ENCODE measurements at places on chromosomes 7 and 10.

- DNase-seq = no peak
Observed at GRCh38 chr7:99493823-99494222, 6.3 kb downstream of the ZNF394 start.

- no peak for DNase-seq
Observed at GRCh38 chr10:128867210-128867609, 599.8 kb upstream of the MGMT start.

DNA sequence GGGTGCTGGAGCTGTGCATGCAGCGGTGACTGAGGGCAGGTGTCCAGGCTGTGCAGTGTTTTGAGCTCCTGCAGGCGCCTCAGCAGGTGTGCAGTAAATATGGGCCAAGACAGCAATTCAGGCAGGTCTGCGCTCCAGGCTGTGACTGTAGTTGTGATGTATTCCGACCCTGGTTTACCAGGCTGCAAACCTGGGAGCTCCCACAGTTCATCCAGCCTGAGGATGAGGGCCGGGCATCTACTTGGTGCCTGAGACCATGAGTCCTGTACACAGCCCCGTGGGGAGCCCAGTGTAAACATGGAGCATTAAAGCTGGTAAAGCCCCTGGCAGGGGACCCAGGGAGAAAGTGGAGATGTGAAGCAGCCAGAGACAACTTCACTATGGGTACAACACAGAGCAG, 82.8 kb downstream of the VOPP1 start:
- DNase-seq = no peak

DNA sequence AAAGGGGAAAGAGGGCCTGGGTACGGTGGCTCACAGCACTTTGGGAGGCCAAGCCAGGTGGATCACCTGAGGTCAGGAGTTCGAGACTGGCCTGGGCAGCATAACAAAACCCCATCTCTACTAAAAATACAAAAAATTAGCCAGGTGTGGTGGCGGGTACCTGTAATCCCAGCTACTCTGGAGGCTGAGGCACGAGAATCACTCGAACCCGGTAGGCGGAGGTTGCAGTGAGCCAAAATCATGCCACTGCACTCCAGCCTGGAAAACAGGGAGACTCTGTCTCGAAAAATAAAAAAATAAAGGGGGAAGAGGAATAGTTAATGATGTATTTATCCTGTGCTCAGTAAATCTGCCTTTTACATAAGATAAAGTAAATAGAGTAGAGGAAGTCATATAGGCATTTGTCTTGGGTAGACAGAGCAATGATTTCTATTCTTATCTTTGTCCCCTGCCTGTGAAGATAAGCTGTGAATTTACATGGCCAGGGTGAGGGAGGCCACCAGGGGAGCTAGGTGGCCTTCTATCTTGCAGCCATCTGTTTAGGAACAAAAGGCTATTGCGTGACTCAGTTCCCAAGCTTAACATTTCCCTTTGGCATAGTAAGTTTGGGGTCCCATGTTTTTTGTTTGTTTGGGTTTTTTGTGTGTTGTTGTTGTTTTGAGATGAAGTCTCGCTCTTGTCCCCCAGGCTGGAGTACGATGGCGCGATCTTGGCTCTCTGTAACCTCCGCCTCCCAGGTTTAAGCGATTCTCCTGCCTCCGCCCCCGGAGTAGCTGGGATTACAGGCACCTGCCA, 73.2 kb upstream of the GTF2I start:
- DNase-seq = no peak

- no peak for DNase-seq
Observed at GRCh38 chr10:118251791-118252190, 90.3 kb downstream of the FAM204A start.

DNA sequence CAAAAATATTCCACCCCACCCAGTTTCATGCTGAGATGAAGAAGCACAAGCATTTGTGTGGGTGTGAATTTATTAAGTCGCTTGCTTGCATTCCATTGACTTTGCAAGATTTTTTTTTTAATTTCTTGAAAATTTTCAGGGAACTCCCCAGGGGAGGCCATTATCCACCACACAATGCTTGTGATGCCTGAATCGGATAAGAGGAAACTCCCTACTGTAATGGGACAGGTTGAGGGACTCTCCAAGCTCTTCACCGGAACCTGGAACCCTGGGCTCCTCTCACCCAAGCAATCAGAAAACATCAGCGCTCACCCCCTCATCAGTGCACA, 153.6 kb upstream of the ZMIZ1 start:
- no peak for DNase-seq

DNA sequence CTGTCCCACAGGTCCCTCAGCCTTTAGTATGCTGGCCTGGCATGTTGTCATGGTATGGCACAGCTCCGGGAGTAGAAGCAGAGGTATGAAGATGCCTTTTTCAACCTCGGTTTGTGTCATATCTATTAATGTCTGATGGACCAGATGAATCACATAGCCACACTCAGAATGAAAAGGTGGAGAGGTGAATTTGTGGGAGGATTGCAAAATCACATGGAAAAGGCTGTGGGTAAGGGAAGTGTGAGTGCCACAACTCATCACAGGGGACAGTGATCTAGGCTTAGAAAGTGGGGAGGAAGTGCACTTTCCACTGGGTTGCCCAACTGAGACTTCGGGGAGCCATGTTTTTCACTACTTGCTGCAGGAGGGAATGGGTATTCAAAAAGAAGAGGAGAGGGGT, 190.7 kb downstream of the WDR11 start:
- no peak for DNase-seq

GRCh38 chr10:102679596-102679995, 34.6 kb downstream of the ARL3 start:
- DNase-seq = no peak

- DNase-seq = no peak
Observed at GRCh38 chr7:127654404-127655394, 2.7 kb downstream of the SND1 start.

GRCh38 chr10:68665841-68666240, 55.2 kb upstream of the CCAR1 start:
- DNase-seq = no peak

DNA sequence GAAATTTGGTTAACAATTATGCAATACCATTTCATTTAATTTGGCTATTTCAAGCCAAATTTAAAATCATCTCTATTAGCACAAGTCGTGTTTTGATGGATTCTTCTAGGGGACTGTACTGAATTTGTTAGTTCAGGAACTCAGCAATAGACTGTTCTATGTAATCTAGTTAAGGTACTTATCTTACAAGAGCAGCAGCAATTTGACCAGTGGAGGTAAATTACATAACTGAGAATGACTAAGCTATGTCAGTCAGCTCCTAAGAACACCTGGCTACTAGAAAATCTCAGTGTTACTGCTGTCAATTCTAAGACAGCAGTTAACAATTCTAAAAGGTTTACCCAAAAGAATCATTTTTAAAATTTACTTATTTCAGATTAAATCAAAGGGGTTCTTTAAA, 513.9 kb upstream of the ZWINT start:
- DNase-seq = no peak

DNA sequence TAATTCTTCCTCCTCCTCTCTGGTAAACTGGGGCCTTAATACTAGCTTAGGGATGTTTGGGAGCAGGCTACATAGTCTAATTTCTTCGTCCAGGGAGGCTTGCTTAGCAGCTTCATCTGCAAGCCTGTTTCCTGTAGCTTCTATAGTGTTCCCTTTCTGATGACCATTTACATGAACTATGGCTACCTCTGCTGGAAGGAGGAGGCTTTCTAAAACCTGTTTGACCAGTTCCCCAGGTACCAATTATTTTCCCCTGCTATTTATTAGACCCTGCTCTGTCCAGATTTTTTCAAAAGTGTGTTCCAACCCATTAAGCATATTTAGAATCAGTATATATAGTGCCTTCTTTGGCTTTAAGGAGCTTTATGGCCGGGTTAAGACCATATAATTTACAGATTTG, 38.8 kb upstream of the DNAH11 start:
- no peak for DNase-seq

GRCh38 chr7:90931986-90932916, 332.0 kb upstream of the FZD1 start:
- DNase-seq = no peak

DNA sequence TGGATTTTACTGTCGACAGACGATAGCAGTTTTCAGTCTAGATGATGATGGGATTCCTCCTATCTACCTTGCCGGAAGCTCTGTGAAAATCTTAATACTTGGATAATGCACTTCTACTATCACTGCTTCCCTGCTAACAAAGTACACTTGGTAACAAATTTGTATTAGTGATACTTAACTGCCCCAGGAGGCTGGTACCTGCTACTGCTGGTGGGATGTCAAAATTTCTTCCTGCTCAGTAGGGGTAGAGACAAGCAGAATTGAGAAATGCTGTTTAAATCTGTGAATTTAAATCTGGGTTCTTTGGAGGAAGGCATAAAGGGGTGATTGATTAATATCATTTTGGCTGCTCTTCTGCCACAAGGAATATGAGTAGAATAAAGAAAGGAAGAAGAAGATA, 99.8 kb upstream of the STRIP2 start:
- DNase-seq = no peak

DNA sequence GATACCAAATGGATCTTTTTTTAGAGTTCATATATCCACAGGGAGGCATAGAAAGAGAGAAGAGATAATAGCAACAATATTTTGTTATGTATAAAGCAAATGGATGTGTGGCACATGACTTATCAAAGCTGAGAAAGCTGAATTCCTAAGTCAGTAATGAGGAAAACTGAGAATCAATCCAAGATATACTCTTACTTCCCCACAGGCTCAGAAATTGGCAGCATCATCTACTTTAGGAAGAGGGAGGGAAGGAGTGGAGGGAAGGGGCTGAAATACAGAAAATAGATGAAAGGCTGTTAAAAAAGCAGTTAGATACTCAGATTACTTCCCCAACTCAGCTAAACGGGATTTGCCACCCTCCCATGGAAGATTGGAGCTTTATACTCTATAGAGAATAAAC, 63.5 kb downstream of the SRI start:
- no peak for DNase-seq

DNA sequence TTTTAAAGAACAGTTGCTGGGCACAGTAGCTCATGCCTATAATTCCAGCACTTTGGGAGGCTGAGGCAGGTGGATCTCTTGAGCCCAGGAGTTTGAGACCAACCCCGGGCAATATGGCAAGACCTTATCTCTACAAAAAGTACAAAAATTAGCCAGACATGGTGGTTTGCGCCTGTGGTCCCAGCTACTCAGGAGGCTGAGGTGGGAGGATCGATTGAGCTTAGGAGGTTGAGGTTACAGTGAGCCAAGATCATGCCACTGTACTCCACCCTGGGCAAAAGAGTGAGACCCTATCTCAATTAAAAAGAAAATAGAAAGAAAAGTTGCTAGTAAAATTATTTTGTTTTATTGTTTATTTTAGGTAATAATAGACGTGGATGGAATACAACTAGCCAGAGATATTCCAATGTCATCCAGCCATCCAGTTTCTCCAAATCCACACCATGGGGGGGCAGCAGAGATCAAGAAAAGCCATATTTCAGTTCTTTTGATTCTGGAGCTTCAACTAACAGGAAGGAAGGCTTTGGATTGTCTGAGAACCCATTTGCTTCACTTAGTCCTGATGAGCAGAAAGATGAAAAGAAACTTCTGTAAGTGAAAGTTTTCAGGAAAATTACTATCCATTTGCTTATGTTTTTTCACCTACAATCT, 3.0 kb downstream of the NUP42 start:
- DNase-seq = no peak

GRCh38 chr7:149599636-149600206, 102.1 kb upstream of the ZNF746 start:
- DNase-seq = no peak

GRCh38 chr7:28629216-28629842, 217.0 kb downstream of the CREB5 start:
- no peak for DNase-seq

GRCh38 chr7:108861071-108861470, 291.4 kb downstream of the DNAJB9 start:
- no peak for DNase-seq

- DNase-seq = no peak
Observed at GRCh38 chr10:22630234-22631174, 83.9 kb downstream of the PIP4K2A start.

DNA sequence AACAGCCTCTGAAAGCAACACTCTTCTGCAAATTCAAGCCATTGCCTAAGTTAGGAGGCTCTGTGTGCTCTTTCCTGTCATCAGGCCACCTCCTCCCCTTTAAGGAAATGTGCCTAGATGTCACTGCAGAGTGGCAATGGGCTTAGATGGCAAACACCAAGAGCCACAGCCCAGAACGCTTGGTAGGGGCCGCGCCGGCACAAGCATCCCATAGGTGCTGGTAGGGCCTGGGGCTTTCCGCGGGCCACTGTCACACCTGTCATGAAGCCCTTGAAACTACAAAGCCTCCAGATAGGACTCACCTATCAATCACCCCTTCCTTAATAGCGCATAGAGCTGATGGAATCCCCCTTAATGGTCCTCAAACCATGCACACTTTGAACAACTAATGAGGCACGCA, 299.9 kb downstream of the GRID1 start:
- DNase-seq = peak; percentile 8

GRCh38 chr10:22761569-22762220, 47.3 kb upstream of the PIP4K2A start:
- no peak for DNase-seq

GRCh38 chr7:20030417-20030816, 186.8 kb downstream of the MACC1 start:
- no peak for DNase-seq

GRCh38 chr7:20894806-20895205, 108.1 kb upstream of the SP8 start:
- no peak for DNase-seq

- no peak for DNase-seq
Observed at GRCh38 chr10:44292390-44293002, 92.4 kb downstream of the CXCL12 start.

DNA sequence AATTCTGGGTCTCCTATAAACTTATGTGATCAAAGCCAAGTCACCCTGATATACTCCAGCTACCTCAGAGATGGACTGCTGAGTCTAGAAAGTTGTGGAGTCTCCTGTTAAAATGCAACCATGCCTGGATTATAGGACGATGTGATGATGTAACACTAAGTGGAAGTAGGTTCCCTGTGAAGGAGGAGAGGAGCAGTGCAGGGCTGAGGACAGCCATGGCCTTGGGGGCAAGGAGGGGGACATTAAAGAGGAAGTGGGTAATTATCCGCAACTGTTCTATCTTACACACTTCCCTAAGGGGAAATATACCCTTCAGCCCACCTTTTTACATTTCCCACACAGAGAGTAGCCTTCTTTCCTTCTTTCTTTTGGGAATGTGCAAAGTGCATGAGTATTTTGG, 63.8 kb downstream of the MTPN start:
- no peak for DNase-seq

GRCh38 chr7:102288285-102288930, 1.7 kb downstream of the SH2B2 start:
- no peak for DNase-seq

DNA sequence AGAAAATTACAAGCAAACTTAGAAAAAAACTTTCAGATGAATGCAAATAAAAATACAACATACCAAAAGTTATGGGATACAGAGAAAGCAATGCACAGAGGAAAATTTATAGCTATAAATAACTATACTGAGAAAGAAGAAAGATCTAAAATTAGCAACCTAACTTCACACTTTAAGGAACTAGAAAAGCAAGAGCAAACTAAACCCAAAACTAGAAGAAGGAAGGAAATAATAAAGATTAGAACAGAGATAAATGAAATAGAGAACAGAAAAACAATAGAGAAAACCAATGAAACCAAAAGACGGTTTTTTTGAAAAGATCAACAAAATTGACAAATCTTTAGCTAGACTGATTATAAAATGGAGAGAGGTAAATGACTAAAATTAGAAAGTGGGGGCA, 9.6 kb upstream of the STRA8 start:
- no peak for DNase-seq

GRCh38 chr7:93138576-93138975, 9.6 kb downstream of the SAMD9L start:
- DNase-seq = no peak

GRCh38 chr7:100173806-100174495, 3.2 kb downstream of the GPC2 start:
- DNase-seq = no peak

Measured in activated gamma-delta T cell (primary cell).